Testis (tissue), 5 donors: ENCODE measurements at places on chromosomes 1 and 21. TPM values are rescaled to one million over a fixed set of nuclear protein-coding genes. Genes with fewer than 3 reads are reported as not detected.

Gene EXO5
- total RNA-seq, result 10.9 TPM

Gene XPR1
- 71.8 TPM for total RNA-seq

Gene SERTAD4
- total RNA-seq, result 1.9 TPM

Gene CDC7
- 15.5 TPM for total RNA-seq

Gene UBAP2L
- 159 TPM for total RNA-seq

Gene KCNC4
- 21.7 TPM for total RNA-seq

Gene CTTNBP2NL
- 16.3 TPM for total RNA-seq

GRCh38 chr21:33152732-33153130, 77.0 kb upstream of the IFNAR2 start:
- no peak for DNase-seq
- no peaks in the 10 kb centered on the region for H3K4me1 ChIP-seq
- no peaks in the 10 kb centered on the region for H3K36me3 ChIP-seq
- H3K4me3 ChIP-seq, result no peak overlapping the region
- no peak overlapping the region for H3K27ac ChIP-seq

DNA sequence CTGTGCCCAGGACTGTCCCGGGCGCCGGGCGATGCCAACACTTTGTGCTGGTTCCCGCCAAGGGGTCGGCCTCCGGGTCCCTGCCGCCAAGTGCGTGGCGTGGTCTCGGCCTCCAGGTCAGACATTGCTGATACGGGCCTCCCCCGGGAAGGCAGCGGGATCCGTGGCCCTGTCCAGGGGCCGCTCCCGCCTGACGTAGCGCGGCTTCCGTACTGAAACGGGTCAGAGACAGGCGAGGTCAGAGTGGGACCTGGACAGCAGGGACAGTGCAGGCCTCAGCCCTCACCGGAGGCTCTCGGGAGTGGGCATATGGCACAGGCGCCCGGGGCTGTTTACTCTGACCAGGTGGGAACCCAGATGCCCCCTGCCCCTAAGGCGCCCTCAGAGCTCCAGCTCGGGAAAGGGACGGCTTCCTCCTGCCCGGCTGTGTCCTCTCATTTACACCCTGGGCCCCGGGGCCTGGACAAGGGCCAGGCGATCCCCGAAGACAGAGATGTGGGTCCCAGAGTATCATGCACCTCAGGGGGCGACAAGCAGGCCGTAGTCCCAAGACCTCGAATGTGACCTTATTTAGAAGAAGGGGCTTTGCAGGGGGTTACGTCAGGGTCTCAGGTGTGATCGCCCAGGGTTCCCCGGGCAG, 8.8 kb upstream of the RNF223 start:
- no peaks in the 10 kb centered on the region for H3K27me3 ChIP-seq
- peaks cover 12% of the 10 kb centered on the region for H3K4me1 ChIP-seq
- no peak overlapping the region for H3K4me3 ChIP-seq
- no peak overlapping the region for H3K27ac ChIP-seq

DNA sequence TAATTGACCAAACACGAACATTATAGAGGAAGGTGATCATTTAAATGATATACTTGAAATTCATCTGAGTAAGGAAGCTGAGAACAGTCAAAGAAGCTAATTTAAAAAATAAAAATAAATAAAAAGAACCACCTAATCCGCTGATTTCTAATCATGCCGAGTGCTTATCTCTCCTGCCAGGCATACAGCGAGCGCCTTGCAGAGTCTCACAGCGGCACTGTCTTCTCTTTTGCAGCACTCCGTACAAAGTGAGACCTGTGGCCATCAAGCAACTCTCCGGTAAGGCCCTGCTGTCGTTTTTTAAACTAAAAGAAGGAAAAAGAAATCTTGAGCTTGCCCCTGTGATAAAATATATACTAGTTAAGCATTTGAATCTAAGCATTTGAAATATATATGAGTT, 45.3 kb downstream of the PDE9A start:
- H3K27me3 ChIP-seq, result no peaks in the 10 kb centered on the region
- H3K36me3 ChIP-seq, result no peaks in the 10 kb centered on the region
- no peak overlapping the region for H3K4me3 ChIP-seq
- H3K27ac ChIP-seq, result no peak overlapping the region
- no peak for DNase-seq
- no peaks in the 10 kb centered on the region for H3K4me1 ChIP-seq

DNA sequence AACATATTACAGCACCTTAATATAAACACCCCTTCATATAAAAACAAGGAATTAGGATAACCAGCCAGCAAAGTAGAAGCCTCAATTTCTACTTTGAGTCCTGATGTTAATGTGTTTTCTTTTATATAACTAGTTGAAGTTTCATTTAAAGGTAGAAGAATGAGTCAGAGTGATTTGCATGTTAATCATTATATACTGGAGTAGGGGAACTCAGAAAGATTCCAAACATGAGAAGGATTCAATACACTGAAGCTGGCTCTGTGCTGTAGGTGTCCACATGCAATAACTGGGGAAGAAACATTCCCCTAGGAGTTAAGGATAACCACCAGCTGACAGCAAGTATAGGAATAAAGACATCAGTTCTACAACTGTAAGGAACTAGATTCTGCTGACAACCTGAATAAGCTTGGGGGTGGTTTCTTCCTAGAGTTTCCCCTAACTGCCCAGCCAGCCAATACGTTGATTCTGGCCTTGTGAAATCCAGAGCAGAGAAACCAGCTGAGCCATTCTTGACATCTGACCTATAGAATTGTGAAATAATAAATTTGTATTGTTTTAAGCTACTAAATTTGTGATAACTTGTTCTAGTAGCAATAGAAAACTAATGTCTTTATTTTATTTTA, 33.4 kb upstream of the RNPC3 start:
- no peaks in the 10 kb centered on the region for H3K36me3 ChIP-seq
- no peaks in the 10 kb centered on the region for H3K27me3 ChIP-seq
- no peak overlapping the region for H3K4me3 ChIP-seq
- no peak for DNase-seq

GRCh38 chr1:233372218-233373120, 44.9 kb downstream of the MAP3K21 start:
- H3K27me3 ChIP-seq, result no peaks in the 10 kb centered on the region
- no peak overlapping the region for H3K27ac ChIP-seq
- no peak for DNase-seq
- peaks cover 3% of the 10 kb centered on the region for H3K4me1 ChIP-seq

GRCh38 chr1:154940651-154941194, 4.2 kb upstream of the PMVK start:
- no peak for DNase-seq
- H3K4me3 ChIP-seq, result no peak overlapping the region
- H3K27ac ChIP-seq, result peak overlapping the region; percentile 20
- no peaks in the 10 kb centered on the region for H3K27me3 ChIP-seq
- H3K36me3 ChIP-seq, result no peaks in the 10 kb centered on the region
- peaks cover 60% of the 10 kb centered on the region for H3K4me1 ChIP-seq

DNA sequence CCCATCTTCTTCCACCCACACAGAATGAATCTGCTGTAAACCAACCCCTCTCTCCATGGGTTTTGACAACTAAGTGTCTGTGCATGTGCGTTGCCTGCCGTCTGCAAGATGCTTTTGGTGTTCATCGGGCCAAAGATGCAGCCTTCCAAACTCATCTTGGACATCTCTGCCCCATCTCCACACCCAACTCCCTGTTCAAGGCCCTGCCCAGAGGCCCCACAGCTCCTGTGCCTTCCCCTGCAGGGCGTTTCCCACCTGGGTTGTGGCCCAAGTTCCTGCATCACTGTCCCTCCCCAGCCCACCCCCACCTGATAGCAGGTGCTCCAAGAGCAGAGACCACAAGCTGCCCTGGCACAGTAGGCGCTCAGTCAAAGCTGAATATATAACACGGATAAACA, 103.2 kb downstream of the BCAR3 start:
- H3K27ac ChIP-seq, result no peak overlapping the region
- no peak overlapping the region for H3K4me3 ChIP-seq
- DNase-seq, result no peak
- no peaks in the 10 kb centered on the region for H3K27me3 ChIP-seq
- H3K4me1 ChIP-seq, result peaks cover 8% of the 10 kb centered on the region
- no peaks in the 10 kb centered on the region for H3K36me3 ChIP-seq

GRCh38 chr1:168394858-168395257, 114.2 kb downstream of the TBX19 start:
- no peak overlapping the region for H3K27ac ChIP-seq
- DNase-seq, result no peak
- H3K27me3 ChIP-seq, result no peaks in the 10 kb centered on the region
- peaks cover 9% of the 10 kb centered on the region for H3K4me1 ChIP-seq
- no peak overlapping the region for H3K4me3 ChIP-seq

DNA sequence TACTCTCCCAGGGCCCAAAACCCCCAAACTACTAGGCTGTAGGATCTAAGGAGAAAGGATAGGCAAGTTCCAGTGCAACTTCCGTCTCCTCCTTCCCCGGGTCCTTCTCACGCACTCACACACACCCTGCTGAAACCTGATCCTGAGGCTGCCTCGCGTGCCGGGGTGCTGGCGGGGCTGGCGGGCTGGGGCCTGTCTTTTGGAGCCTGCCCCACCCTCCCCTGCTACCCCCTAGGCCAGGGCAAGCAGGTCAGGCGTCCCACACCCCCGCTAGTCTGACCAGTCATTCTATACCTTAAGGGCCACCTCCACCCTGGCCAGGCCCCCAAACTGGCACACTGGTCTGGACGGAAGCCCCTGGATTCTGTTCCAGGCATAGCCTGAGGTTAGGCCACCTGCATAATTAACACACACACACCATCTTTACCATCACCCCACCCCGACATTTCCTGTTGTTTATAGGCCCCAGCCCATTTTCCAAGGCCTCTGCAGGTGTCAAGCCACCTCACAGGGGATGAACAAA, 48.3 kb upstream of the ARTN start:
- no peaks in the 10 kb centered on the region for H3K27me3 ChIP-seq
- no peaks in the 10 kb centered on the region for H3K4me1 ChIP-seq
- H3K4me3 ChIP-seq, result no peak overlapping the region
- H3K36me3 ChIP-seq, result no peaks in the 10 kb centered on the region
- no peak overlapping the region for H3K27ac ChIP-seq

DNA sequence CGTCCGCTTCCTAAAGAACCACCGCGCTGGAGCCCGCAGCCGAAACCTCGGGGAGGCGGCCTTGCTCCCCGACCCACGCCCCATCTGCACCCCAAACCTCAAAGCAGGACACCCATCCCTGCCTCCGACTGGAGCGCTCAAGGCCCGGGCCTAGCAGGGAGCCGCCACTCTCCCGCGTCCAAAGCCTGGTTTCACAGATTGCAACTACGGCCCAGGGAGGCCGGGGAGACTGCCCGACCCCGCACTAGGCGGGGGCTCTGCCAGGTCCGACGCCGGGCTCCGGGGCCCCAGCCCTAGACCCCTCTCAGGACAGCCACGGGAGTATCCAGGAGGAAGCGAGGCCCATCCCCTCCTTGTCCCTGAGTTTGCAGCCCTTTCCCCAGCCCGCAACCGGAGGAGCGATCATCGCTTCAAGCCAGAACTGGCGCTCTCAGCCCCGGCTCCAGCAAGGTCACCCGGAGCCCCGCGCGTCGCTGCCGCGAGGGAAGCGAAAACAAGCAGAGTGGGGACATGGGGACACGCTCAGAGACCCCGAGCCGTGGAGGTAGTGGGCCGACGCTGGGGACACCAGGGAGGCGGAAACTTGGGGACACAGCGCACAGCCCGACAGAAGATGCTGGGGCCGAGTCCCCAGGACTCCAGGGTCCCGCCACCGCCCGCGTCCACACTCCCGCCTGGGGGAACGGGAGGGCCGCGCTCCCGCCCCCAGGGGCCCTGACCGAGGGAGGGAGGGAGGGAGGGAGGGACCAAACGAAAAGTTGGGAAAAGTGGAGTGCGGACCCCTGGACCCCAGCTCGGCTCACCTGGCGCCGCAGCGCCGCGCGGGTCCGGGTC, 433 bp downstream of the TMEM200B start:
- peak overlapping the region; percentile 98 for H3K27ac ChIP-seq
- H3K36me3 ChIP-seq, result no peaks in the 10 kb centered on the region
- no peaks in the 10 kb centered on the region for H3K27me3 ChIP-seq

DNA sequence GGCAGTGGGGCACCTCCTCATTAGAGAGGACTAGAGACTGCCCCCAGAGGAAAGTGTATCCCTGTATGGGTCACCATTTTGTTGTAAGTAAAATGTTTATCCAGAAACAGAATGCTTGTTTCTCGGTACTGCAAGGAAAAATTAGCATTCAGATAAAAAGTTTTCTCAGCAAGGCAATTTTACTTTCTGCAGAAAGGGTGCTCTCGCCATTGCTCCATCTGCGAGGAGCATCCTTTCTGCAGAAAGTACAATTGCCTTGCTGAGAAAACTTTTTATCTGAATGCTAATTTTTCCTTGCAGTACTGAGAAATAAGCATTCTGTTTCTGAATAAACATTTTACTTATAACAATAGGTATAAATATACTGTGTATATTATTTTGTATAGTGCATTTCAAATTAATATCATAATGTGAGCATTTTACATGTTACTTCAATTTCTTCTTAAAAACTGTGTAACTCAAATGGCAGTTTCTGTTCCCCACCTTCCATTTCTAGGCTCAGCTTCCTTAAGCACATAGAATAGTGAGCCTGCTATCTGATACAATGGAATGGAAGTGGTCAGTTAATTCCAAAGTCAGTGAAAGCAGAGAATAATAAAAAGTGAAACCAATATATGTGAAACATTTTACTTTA, 76.5 kb upstream of the DESI2 start:
- no peaks in the 10 kb centered on the region for H3K36me3 ChIP-seq
- no peak overlapping the region for H3K4me3 ChIP-seq
- no peaks in the 10 kb centered on the region for H3K4me1 ChIP-seq
- H3K27me3 ChIP-seq, result no peaks in the 10 kb centered on the region

DNA sequence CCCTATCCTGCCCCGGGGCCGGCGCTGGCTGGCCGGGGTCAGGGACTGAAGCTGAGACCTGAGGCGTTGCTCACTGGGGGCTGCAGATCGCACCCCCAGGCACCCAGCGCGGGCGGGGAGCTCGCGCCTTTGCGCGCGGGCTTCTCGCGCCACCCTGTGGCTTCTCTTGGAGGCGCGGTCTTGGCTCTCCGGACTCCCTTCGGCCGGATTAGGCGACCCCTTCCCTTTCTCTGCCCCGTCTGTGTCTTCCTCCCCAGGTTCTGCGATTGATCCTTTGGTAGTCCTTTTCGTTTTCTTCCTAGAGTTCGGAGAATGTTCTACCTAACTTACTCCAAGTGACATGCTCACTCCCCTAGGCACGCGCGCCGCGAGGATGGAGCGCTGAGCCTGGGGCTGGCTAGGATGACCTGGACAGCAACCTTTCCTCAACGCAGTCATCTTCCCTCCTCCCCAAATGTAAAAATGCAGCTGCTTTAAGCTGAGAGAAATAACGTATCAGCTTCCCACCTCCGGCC, 495 bp upstream of the NTRK1 start:
- peak; percentile 66 for DNase-seq
- H3K27me3 ChIP-seq, result no peaks in the 10 kb centered on the region
- peak overlapping the region; percentile 24 for H3K4me3 ChIP-seq
- peaks cover 38% of the 10 kb centered on the region for H3K4me1 ChIP-seq
- H3K27ac ChIP-seq, result no peak overlapping the region

GRCh38 chr1:56417646-56418045, 161.7 kb downstream of the PLPP3 start:
- DNase-seq, result no peak
- H3K36me3 ChIP-seq, result no peaks in the 10 kb centered on the region
- H3K27me3 ChIP-seq, result no peaks in the 10 kb centered on the region
- H3K4me3 ChIP-seq, result no peak overlapping the region
- no peak overlapping the region for H3K27ac ChIP-seq
